ENCODE measurements at places on chromosomes 7 and 10.

DNA sequence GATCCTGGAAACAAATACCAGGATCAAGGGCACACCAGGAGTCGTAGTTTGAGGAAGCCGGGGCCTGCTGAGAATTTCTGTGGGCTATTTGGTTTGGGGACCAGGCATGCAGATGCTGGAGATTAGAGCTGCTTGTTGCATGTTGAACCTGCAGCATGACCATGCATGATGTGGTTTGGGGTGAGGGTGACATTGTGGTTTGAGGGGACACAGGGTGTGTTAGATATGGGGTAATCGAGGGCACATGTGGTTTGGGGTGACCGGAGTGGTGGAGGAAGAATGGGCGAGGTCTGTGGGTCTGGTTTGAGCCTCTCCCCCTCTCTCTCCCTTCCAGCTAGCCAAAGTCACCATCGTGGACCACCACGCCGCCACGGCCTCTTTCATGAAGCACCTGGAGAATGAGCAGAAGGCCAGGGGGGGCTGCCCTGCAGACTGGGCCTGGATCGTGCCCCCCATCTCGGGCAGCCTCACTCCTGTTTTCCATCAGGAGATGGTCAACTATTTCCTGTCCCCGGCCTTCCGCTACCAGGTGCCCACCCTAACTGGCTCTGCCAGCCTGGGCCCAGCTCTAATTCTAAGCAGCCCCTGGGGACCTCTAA lies 10.2 kb downstream of the NOS3 start:
- no peak for DNase-seq

- DNase-seq, result no peak
These were observed 64.3 kb downstream of the ELAPOR2 start for GRCh38 chr7:86995052-86995725.

- DNase-seq, result no peak
These were observed 98.0 kb downstream of the MAD1L1 start for GRCh38 chr7:2134740-2135139.

GRCh38 chr7:1597066-1597760 lies 27.4 kb upstream of the PSMG3 start:
- no peak for DNase-seq

DNA sequence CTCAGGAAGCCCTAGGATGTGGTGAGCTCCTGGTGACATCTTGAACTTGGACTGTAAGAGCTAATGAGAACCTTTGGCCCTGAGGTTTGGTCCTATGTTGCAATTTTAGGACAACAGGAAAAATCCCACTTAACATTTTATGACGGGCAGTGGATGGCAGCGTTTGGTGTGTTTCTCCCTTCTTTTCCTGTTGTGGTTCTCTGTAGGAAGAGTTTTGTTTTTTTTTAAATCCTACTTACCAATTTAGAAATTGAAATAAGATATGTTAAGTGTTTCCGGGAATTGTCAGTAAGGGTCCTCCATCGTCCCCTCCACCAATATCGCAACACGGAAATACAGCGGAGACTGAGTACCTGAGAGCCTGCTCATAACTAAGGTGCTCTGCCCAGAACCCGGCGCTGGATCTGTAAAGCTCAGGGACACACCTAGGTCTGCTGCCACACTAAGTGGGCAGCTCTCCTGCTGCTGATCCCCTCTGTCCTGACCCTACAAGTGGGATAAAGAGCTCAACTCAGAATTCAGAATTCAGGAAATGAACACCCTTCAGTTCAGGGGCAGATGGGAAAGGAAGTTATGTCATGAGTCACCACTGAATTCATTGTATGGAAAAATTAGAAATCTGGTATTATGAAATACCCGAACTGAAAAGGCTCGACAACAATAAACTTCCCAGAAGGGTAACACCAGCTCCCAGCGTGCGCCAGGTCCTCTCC lies 9.1 kb upstream of the PROSER2 start:
- DNase-seq, result no peak

GRCh38 chr7:44615149-44615611 lies 8.8 kb downstream of the OGDH start:
- DNase-seq, result peak; percentile 33

DNA sequence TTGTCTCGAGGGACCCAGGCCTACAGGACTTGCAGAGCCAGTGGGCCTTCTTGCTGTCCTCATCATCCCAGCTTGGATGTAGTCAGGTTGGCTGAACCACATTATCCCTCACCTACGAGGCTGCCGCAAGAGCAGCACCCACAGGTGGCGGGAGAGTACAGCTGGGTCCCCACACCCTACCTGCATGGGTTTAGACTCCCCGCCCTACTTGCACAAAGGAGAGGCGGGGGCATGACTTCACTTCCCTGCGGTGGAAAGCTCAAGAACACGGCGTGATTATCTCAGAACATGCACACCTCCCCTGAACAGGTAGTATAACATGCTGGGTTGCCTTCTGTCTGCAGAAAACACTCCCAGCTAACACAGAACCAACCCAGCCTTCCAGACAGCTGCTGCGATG lies 57.5 kb downstream of the CTBP2 start:
- DNase-seq, result no peak

DNA sequence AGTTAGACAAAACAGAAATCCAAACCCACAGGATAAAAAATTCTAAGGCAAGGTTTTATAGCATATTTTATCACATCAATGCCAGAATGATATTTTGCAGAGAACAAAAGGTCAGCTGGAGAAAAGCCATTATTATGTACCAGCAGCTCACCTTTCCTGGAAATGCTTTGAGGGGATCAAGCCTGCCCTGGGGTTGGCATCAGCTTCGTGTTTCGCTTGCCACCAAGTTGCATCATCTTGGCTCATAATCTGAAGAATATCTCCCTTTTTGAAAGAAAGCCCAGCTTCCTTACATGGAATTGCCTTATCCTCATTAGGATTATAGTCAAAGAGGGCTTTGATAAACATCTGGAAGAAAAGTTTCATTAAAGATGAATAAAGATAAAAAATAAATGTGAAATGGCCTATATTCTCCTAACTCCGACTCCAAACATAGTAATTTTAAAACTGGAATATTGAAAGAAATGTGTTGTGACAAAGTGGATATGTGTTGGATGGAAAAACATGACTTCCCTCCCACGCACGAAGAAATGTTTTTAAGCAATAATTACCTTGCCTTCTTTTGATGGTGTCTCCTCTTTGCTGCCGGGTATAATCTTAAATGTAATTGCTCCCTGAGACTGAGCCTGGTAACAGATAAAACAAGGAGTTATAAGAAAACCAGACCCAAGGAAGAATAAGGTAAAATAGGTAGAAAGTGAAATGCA lies 121.3 kb upstream of the ODAD2 start:
- DNase-seq, result no peak

DNA sequence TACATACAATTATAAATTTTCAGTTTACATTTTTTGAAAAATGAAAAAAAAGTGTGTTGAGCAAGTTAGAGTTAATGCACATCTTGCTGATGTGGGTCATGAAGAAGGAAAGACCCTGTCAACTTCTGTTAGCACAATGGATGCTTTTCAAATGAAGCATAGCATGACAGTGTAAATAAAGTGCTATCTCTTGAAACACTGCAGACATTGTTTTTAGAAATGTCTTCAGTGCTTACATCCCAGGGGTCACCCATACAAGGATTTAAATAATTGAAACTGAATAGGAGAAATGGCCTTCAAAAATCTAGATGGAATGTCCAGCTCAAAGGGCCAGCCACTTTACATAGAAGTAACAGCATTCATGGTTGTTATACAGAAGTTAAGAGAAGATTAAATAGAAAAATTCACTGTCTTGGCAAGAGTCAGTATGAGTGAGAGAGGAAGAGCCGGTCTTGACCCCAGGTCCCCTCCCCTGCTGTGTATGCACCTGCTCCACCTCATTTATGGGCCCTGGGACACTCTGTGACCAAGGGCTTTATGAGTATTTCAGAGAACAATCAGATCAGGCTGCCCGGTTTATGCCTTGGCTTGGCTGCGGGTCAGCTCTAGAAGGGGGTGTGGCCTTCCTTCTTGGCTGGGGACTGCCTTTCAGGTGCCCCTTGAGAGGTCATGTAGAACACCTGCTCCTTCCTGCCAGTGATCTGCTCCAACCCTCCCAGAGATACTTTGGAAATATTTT lies 237.7 kb upstream of the TMEM72 start:
- DNase-seq, result no peak

DNA sequence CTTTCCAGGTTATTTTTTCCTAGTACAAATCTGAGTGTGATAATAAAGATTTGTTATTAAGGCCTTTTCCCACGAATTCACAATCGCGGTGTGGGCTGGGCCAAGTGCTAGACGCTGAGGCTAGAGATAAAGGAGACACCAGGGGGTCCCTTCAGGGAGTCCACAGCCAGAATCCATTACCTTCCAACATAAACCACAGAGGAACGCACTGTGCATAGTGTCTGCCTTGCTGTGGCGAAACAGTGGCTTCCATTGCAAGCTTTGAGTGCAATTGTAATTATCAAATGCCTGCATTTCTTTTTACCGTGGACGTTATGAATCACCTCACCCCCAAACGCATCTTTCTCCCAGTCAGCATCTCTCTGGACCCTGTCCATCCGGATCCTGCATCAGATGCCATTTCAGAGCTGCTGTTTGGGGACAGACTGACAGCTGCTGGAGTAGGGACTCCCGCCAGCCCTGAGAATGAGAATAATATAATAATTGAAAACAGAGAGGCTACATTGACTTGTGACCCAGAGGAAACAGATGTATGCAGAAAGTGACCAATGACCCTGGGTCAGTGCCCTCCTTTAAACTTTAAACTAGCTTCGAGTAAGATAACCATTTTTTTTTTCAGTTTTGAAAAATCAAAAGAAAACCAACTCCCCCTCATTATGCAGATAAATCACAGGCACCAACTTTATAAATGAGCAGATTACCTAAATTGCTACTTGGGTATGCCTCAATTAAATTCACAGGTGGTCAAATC lies 456.2 kb upstream of the NRP1 start:
- no peak for DNase-seq

DNA sequence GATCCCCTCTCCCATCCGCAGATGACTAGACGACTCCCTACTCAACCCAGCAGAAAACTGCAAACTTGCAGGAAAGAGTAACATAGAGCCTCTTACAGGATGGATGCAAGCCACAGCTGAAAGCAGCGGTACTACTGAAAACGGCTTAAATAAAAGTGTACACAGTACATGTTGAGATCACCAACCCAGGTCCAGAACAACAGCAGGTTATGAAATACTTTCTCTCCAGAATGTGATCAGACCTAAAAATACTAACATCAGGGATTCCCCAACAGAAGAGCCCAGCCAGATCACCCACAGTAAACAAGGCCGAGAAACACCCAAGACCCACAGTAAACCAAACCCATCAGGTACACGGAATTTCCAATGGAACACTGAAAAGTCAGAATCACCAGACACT lies 13.2 kb downstream of the ATE1 start:
- no peak for DNase-seq

DNA sequence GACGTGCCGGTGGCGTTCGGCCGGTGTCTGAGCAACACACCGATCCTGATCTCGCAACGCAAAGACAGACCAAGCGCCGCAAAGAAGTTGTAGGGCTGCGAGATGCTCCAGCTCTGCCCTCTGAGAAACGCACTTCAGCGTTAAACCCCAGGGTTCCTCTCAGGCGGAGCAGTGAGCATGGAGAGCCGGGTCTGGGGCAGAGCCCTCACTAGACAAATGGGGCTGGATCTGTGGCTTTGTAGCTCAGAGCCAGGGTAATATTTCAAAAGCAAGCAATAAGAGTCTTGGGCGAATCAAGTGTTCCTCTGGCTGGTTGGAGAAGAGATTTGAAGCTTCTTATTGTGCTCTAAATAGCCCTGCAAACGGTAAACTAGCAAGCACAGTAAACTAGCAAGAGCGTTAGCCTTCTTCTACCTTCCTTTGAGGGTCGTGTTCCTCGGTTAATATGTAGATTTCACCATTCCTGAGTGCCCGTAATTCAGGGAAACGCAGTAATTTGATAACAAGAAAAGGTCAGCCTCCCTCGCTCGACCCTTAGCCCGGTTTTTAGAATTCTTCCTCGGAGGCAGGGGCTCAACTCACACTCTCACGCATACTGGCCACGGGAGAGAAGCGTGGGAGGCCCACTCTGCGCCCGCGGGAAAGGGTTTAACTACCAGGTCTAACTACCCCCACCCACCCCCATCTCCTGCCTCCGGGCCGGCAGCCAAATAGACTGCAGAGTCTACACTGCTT lies 6.7 kb downstream of the SKAP2 start:
- DNase-seq, result no peak

DNA sequence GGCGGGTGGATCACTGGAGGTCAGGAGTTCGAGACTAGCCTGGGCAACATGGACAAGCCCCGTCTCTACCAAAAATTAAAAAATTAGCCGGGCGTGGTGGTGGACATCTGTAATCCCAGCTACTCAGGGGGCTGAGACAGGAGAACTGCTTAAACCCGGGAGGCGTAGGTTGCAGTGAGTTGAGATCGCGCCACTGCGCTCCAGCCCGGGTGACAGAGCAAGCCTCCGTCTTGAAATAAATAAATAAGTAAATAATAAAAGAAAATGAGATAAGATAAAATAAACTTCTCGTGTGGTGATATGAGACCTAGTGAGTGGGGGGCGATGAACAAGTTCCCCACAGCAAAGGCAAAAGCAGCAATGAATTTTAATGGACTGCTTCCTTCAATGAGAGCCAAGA lies 33.6 kb upstream of the LMTK2 start:
- no peak for DNase-seq

DNA sequence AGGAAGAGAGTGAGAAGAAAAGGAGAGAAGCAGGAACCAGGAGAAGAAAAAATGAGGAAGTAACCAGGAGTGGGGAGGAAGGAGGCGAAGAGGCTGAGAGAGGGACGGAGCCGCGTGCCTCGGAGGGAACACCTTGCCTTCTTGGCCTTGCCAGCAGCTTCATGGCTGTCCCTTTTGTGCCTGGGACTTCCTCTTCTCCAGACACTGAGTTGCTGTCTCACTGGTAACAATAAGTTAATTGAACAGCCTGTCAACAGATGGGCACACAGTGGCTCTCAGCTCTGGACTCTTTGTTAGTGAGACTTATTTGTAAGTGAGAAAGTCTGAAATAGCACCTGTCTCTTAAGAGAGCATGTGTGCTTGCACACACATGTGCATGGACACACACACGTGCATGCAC lies 83.2 kb downstream of the GATA3 start:
- DNase-seq, result peak; percentile 13

GRCh38 chr7:54906963-54907362 lies 111.9 kb upstream of the EGFR start:
- DNase-seq, result no peak

GRCh38 chr10:49398986-49399385 lies 3.1 kb upstream of the DRGX start:
- DNase-seq, result no peak

- no peak for DNase-seq
These were observed 7.5 kb downstream of the AGK start for GRCh38 chr7:141558544-141559183.

GRCh38 chr7:79786187-79786586 lies 332.7 kb upstream of the MAGI2 start:
- no peak for DNase-seq

- no peak for DNase-seq
These were observed 591.1 kb downstream of the TNS3 start for GRCh38 chr7:46990761-46991160.

- DNase-seq, result no peak
These were observed 117.8 kb downstream of the THSD7A start for GRCh38 chr7:11714205-11714604.

- DNase-seq, result no peak
These were observed 189.5 kb downstream of the CXCL12 start for GRCh38 chr10:44195112-44196007.

- no peak for DNase-seq
These were observed 41.9 kb downstream of the TCF7L2 start for GRCh38 chr10:112991888-112992491.

Measured in CD8-positive, alpha-beta T cell (primary cell).